HuH-7 (cell line): ENCODE measurements at places on chromosomes 5 and 9.

DNA sequence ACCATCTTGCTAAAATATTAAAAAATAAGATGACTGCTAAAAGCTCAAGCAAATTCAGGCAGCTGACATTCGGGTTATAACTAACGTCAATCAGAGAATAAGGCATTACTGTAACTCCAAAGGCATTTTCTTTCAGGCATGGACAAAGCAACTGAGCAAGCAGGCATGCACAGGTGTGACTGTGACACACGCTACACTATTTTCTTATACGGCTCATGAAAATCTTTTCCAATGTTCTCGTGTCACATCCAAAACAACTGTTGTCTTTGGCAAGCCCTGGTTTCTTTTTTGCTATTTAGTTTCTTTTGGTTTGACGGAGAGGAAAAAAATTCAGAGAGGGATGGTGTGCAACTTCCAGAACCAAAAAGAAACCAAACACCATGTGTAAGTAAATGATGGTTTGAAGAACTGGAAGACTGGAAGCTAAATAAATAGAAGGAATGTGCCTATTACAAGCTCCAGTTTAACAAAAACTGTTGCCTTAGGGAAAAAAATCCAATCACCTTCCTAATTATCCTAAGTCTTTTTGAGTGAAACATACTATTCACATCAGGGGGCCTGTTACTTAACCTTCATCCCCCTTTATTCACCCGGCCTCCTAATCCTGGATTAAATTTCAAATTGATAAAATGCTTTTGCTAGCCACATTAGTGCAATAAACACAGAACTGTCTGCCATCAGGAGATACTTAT, 277.6 kb downstream of the PSAT1 start:
- no peak for DNase-seq

- DNase-seq: no peak
Observed at GRCh38 chr5:15585128-15585527, 85.1 kb downstream of the FBXL7 start.

GRCh38 chr5:180807046-180807445, 4.4 kb upstream of the MGAT1 start:
- DNase-seq: no peak

- DNase-seq: no peak
Observed at GRCh38 chr5:40486437-40487275, 193.1 kb upstream of the PTGER4 start.

- DNase-seq: no peak
Observed at GRCh38 chr9:113187929-113188595, 33.0 kb downstream of the FKBP15 start.
